ENCODE measurements at places on chromosomes 3 and 15.

- no peak for DNase-seq
Observed at GRCh38 chr15:34900748-34901147, 68.8 kb downstream of the AQR start.

DNA sequence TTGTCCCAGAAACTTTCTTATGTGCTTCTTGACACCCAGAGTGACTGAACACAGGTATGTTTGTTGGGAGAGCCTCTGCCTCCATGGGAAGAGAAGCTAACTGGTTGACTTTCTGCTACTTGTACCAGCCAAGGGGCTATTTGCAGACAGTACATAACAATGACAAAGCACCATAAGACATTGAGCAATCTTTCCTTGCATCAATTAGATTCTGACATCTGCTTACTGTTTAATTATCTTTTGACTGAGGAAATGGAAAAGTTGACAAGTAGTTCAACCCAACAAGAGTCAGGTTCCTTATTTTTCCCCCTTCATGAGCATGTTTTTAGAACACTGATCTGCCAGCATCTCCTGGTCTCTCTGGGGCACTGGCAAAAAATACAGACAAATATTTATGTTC is 157.7 kb downstream of the RPLP1 start:
- no peak for DNase-seq

- DNase-seq: no peak
Observed at GRCh38 chr15:66631616-66632263, 65.9 kb upstream of the LCTL start.

DNA sequence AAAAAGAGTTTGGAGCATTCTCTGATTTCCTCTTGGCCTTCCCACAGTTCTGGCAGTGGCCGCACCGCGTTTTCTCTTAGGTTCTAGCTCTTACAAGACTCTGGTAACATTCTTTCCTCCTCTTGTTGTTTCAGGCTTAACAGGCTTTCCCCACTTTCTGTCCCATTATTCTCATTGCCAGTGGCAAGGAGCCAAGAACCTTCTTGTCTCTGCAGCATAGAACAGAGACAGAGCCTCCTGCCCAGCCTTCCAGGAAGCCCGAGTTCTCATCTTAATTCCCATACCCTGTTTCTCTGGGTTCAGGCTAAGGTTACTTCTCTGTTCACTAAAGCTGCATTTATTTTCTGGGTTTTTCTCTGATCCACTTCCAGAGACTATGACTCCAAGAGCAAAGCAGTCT is 61.1 kb downstream of the DUT start:
- DNase-seq: peak; percentile 22

DNA sequence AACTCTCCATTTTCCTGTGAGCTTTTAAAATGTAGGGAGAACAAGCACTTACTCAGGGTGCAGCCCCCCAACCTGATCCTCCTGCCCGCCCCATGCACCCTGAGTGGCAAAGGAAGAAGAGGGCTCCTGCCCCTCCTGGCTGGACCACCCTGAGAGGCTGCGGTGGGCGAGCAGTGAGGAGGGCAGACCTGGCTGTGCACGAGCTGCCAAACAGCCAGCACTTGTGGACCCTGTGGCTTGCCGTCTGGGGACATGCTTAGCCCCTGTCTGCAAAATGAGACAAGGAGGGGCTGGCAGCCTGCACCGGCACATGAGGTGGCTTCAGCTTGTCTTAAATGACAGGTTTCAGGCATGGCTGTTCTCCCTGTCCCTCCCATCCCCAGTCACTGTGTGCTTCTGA is 18.6 kb downstream of the ATP10A start:
- DNase-seq: no peak
